Suppressor macrophage treated with lipopolysaccharide for 1 hour (primary cell): ENCODE measurements at places on chromosomes 1 and 21.

DNA sequence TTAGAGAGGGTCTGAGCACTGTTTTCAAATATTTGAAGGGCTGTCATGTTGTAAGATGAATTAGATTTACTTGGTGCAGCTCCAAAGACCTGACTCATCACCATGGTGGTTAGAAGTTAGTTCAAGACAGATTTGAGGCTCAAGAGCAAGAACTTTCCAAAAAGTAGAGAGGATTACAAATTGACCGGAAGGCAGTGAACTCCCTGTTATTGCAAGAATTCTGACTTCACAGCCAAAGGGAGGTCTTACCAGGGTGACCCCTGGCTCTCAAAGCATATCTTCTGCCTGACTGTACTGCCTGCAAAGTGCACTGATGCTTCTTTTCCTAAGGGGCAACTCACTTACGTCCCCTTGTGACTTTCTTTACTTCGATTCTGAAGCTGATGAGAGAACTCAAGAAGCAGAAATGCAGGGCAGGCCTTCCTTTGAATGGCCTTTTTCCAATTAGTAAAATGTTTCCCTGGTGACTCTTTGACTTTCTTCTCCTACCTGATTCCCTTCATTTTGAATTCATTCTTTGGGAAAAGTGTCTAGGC, 86.4 kb downstream of the NAV1 start:
- DNase-seq: no peak

- DNase-seq: peak; percentile 97
These were observed 10.5 kb upstream of the SPEN start for GRCh38 chr1:15836772-15837669.

DNA sequence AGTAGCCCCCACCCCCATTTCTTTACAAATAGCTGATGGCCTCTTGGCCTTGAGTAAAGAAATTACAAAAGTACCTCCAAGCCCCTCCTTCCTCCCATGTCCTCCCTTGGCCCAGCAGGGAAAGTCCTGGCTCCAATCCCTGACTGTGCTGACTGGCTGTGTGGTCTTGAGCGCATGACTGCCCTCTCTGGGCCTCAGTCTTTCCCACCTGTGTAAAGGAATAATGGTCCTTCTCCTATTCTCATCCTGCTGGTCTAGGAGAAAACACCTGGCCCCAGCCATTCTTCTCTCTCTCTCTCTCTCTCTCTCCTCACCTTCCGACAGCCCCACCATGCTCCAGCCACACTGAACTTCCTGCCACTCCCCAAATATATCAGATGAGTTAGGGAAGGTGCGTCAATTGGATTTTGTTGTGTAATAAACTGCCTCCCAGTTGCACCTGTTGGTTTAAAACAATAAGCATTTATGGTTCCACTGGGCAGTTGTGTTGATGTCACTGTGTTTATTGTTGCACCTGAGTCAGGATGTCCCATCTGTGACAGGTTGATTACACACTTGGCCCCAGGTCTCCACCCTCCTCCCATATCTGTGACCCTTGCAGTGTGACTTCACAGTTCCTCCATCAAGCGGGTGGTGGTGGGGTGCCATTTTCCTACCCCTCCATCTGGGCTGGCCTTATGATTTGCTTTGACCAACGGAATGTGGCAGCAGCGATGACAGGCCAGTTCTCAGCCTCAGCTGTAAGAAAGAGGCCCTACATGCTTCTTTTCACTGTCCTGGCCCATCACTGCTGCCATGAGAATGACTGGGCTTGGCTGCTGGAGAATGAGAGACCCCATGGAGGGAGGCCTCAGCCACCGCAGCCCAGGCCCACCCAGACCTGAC, 22.3 kb upstream of the LRP8 start:
- DNase-seq: no peak

GRCh38 chr1:75293270-75293669, 159.1 kb downstream of the LHX8 start:
- DNase-seq: no peak

DNA sequence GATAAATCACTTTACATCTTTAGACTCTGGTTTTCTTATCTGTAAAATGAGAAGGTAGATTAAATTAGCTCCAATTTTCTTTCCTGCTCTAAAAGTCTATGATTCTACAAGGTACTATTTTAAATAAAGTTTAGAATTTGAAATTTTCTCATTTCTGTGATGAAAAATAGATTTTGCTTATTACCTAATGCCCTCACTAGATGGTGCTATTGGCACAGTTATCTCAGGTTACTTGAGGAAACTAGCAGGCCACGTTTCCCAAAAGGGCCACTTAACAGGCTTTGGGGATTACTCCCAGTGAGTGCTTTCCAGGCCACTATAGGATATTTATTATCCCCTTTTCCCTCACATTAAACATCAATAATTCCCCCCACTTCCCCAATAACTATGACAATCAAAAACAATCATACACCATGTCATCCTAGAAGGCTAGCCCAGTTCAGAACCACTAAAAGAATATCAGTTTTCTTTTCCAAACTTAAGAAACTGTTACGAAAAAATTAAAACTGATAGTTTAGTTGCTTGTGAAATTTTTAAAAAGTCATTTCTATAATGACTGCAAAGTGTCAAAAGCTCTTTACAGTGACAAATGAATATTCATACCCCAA, 30.6 kb downstream of the OMA1 start:
- peak; percentile 79 for DNase-seq

- DNase-seq: no peak
These were observed 46.8 kb upstream of the COX20 start for GRCh38 chr1:244788493-244789275.

GRCh38 chr1:241749945-241750695, 97.9 kb upstream of the EXO1 start:
- peak; percentile 19 for DNase-seq

GRCh38 chr1:169070547-169070946, 35.9 kb upstream of the ATP1B1 start:
- no peak for DNase-seq
